ENCODE measurements at places on chromosomes 16 and 17.
A peak's percentile ranks its signal among the peaks of the same experiment; 100 is the strongest.

DNA sequence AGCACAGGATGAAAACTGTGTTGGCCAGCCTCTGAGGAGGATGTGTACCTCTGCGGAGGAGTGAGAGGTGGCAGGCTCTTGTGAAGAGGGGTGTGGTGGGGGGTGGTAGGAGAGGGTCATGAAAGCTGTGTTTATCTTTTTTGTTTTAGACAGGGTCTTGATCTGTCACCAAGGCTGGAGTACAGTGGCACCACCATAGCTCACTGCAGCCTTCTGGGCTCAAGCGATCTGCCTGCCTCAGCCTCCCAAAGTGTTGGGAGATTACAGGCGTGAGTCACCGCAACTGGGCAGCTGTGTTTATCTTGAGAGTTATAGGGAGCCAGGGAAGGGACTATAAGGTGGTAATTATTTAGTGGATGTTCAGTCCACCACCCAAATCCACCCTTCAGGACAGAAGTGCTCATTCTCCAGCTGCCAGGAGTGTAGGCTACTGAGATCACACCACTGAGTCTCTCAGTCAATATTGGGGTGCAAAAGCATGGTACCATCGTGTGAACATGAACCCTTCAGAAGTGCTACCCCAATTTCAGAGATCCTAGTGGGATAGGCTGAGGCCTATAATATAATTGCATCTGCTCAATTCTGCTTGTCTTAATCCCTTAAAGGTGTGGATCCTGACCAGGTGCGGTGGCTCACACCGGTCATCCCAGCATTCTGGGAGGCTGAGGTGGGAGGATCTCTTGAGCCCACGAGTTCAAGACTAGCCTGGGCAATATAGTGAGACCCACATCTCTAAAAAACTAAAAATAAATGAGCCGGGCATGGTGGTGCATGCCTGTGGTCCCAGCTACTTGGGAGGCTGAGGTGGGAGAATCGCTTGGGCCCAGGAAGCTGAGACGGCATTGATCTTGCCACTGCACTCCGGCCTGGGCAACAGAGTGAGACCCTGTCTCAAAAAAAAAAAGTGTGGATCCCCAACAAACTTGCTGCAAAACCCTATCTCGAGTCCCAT is 788 bp upstream of the EXOC3L1 start:
- DNase-seq: no peak

- DNase-seq: no peak
These were observed 125.8 kb downstream of the CCDC182 start for GRCh38 chr17:57619061-57619937.

GRCh38 chr17:4504188-4504587 is 5.5 kb downstream of the SPNS2 start:
- no peak for DNase-seq

- no peak for DNase-seq
These were observed 67.8 kb downstream of the ENGASE start for GRCh38 chr17:79142375-79142774.

DNA sequence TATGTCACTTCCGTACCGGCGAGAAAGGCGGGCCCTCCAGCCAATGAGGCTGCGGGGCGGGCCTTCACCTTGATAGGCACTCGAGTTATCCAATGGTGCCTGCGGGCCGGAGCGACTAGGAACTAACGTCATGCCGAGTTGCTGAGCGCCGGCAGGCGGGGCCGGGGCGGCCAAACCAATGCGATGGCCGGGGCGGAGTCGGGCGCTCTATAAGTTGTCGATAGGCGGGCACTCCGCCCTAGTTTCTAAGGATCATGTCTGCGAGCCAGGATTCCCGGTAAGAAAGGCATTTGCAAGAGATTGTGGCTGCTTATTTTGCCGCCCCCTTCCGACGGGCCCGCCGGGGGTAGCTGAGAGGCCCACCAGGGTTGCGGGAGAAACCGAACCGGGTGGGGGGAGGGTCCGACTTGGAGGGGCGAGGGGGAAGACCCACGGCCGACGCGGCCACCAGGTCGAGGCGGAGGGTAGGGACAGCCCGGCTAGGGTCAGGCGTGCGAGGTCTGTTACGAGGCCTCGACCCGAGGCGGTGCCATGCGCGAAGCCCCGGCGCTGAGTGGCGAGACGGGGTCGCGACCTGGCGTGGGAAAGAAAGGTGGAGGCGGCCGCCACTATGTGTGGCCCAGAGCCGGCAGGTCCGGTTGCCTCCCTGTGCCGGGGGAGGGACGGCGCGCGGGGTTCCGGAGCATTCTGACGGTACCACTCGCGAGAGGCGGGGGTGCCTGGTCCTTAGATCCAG is 6.7 kb upstream of the CD68 start:
- DNase-seq: peak; percentile 70

Data from cortex of kidney (tissue), 1 donor.